LHCN-M2 (cell line): ENCODE measurements at places on chromosomes 16 and 17. TPM values are rescaled to one million over a fixed set of nuclear protein-coding genes. Genes with fewer than 3 reads are reported as not detected.

GRCh38 chr16:87816507-87817100 is 50.8 kb upstream of the KLHDC4 start:
- DNase-seq: peak; percentile 24

The FNDC8 gene
- not detected in 2 replicates for total RNA-seq

The GP1BA gene
- total RNA-seq: not detected in 2 replicates

The GRB7 gene
- 0.06 TPM in 2 replicates for total RNA-seq

- no peak for DNase-seq
These were observed 214.1 kb downstream of the RPTOR start for GRCh38 chr17:80758481-80759376.
